ENCODE measurements at places on chromosomes 5 and 9. TPM values are rescaled to one million over a fixed set of nuclear protein-coding genes. Genes with fewer than 3 reads are reported as not detected.

DNA sequence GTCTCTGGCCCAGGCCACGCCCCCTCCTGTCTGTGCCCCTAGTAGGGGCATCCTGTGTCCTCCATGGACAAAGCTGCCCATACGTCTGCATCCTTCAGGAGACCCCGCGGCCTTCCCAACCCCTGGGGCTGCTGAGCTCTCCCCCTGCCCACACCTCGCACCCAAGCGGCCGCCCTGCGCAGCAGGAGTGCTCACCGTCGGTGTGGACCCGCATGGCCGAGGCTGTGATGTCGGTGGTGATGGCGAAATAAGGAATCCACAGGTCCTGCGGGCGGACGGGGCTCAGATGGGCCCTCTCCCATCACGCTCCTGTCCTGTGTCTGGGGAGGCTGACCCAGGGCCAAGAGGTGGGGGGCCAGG, 4.8 kb upstream of the NSMF start:
- no peak for DNase-seq

Gene BARX1
- total RNA-seq: not detected

GRCh38 chr5:121758615-121759014, 93.1 kb upstream of the FTMT start:
- DNase-seq: no peak

DNA sequence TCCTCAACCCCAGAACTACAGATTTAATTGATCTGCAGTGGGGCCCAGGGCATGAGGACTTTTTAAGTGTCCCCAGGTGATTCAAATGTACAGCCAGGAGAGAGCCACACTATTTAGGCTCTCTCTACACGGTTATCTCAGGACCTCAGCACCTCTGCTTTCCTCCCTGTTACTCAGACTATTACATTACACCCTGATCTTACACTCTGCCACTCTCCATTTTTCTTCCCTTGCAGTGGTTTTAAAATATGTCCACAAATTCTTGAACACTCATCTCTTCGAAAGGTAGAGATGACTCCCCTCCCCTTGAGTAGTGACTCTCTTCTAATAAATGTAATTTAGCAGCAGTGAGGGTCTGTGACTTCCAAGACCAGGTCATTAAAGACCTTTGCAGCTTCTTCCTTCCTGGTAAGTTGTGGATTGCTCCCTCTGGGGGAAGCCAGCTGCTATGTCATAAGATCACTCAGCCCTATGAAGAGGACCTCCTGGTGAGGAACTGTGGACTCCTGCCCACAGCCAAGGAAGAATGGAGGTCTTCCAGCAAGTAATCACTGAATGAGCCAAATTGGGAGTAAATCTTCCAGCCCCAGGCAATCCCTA, 87.5 kb upstream of the SSBP2 start:
- no peak for DNase-seq

GRCh38 chr9:69573651-69574050, 98.5 kb downstream of the APBA1 start:
- DNase-seq: no peak

Gene KCNIP1
- not detected for total RNA-seq

- DNase-seq: no peak
Observed at GRCh38 chr9:79969393-79970145, 397.8 kb downstream of the TLE4 start.

DNA sequence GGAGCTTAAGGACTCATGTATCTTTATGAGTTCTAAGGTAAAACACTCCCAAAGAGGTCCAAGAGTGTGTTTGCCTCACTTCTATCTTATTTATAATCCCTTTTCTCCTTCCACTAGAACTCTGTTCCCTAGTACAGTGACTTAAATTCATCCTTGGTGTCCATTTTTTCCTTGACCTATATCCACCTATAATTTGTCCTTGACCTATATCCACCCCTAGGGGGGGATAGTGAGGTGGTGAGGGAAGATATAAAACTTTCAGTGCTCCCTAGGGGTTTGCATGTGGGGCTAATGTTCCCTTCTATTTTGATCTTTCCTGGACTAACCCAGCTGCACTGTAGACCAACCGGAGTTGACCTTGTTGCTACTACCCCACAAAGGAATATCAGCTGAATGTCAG, 83.5 kb upstream of the GNAQ start:
- DNase-seq: no peak

Data from vagina (tissue), 2 donors.